ENCODE measurements at places on chromosomes 2 and 18. TPM values are rescaled to one million over a fixed set of nuclear protein-coding genes. Genes with fewer than 3 reads are reported as not detected.
A peak's percentile ranks its signal among the peaks of the same experiment; 100 is the strongest.

DNA sequence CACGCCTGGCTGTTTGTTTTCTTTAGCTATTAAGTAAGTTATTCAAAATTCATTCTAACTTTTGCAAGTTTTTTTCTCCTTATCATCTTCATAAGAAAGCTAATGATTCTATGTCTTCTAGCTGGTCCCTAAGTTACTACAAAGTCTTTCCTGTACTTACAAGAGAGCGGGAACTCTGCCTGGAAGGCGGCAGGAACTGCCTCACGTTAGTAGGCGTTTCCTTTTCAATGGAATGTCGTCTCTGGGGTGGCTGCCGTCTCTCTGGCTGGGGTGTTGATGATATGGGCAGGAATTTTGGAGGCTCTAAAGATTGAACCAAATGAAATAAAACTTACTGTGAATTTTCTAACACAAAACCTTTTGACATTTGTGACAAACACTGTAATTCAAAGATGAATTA lies 55.5 kb downstream of the PRELID3A start:
- no peak overlapping the region for H3K27ac ChIP-seq
- DNase-seq = no peak
- no peaks in the 10 kb centered on the region for H3K36me3 ChIP-seq
- no peaks in the 10 kb centered on the region for H3K4me1 ChIP-seq
- no peak overlapping the region for H3K4me3 ChIP-seq

The LYPD1 gene
- not detected for total RNA-seq

DNA sequence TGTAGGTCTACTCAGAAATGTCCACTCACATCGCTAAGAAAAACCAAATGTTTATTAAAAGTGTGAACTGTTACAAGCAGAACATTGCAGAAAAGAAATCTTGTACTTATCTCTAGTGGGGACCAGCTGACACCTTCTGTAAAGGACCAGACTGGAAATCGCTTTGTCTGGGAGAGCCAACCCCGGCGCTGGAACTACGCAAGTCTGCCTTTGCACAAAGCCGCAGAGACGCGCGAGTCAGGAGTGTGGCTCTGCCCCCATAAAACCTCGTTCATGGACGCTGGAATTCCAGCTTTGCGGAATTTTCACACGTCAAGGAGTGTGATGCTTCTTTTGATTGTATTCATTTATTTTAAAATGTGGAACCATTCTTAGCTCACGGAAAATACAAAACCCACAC lies 141.9 kb upstream of the SALL3 start:
- H3K36me3 ChIP-seq = no peaks in the 10 kb centered on the region
- no peak overlapping the region for H3K27ac ChIP-seq
- H3K4me1 ChIP-seq = no peaks in the 10 kb centered on the region
- DNase-seq = no peak
- H3K4me3 ChIP-seq = no peak overlapping the region

- H3K36me3 ChIP-seq = no peaks in the 10 kb centered on the region
- peaks cover 2% of the 10 kb centered on the region for H3K4me1 ChIP-seq
- no peaks in the 10 kb centered on the region for H3K27me3 ChIP-seq
- no peak for DNase-seq
These were observed 73.2 kb upstream of the LCLAT1 start for GRCh38 chr2:30373881-30374302.

GRCh38 chr2:135030826-135031225 lies 16.4 kb downstream of the MAP3K19 start:
- H3K27ac ChIP-seq = no peak overlapping the region
- peak; percentile 9 for DNase-seq
- H3K27me3 ChIP-seq = peaks cover 2% of the 10 kb centered on the region
- no peaks in the 10 kb centered on the region for H3K4me1 ChIP-seq

GRCh38 chr2:33134791-33135560 lies 188.2 kb downstream of the LTBP1 start:
- peaks cover 3% of the 10 kb centered on the region for H3K4me1 ChIP-seq
- peaks cover 13% of the 10 kb centered on the region for H3K27me3 ChIP-seq
- no peak for DNase-seq
- no peak overlapping the region for H3K4me3 ChIP-seq
- H3K27ac ChIP-seq = no peak overlapping the region

- no peak for DNase-seq
- no peaks in the 10 kb centered on the region for H3K27me3 ChIP-seq
- H3K36me3 ChIP-seq = peaks cover 4% of the 10 kb centered on the region
- H3K4me3 ChIP-seq = no peak overlapping the region
- no peak overlapping the region for H3K27ac ChIP-seq
- no peaks in the 10 kb centered on the region for H3K4me1 ChIP-seq
These were observed 113.3 kb downstream of the GALNT1 start for GRCh38 chr18:35694808-35695207.

- no peaks in the 10 kb centered on the region for H3K36me3 ChIP-seq
- no peak overlapping the region for H3K27ac ChIP-seq
- peaks cover 8% of the 10 kb centered on the region for H3K4me1 ChIP-seq
- DNase-seq = no peak
- H3K4me3 ChIP-seq = no peak overlapping the region
These were observed 234.4 kb downstream of the BCL11A start for GRCh38 chr2:60319031-60319547.

DNA sequence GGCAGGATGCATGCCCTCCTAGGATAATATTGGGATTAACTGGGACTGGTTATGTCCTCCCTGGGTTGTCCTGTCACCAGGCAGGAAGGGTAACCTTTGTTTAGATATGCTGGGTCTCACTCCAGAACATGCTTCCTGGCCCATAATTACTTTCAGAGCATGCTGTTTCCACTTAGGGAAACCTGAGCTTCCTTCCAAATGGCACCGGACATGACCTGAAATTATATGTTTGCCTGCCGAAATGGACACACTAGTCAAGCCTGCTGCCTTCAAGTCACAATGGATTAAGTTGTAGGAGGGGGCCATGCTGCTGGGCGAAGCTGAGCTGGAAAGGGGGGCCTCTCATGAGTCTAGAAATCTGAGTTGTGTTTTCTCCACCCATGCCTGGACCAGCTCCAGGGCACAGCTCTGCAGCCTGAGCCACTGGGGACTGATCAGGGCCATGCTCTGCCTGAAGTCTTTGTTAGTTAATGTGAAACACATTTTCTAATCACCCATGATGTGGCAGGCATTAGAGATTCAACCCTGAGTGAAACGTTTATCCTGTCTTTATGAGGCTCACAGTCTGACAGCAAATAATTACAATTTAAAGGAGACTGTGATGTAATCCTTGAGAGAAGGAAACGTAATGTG lies 273.3 kb downstream of the TNS1 start:
- no peak for DNase-seq
- H3K4me1 ChIP-seq = peaks cover 3% of the 10 kb centered on the region
- H3K4me3 ChIP-seq = no peak overlapping the region

DNA sequence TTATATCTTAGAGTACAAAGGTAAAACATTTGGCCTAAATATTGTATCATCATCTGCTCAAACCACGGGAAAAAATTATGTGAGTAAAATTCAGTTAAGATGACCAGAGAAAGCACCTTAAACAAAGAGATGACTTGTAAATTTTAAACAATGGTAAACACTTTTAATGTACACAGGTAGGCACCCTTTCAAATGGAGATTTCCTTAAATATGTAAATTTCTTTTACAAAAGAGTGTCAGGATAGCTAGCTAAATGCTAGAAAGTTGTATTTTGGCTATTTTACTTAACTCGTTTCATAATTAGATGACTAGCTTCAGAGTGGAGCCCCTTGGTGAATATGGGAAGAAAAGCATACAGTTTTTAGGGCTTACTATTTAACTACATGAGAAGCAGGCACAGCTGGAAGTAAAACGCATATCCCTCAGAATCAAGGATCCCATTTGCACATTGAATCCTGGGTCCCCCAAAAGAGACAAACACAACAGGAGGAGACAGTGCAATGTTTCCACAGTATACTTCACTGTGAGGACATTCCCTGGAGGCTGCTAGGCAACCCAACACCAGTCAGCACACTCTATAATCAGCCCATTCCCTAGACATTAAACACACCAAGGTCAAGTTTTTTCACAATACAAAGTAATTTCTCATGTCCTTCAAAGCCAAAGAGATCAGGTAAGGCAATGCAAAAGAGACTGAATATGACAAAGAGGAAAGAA lies 1154.4 kb downstream of the DPP10 start:
- no peak overlapping the region for H3K4me3 ChIP-seq
- no peak overlapping the region for H3K27ac ChIP-seq
- DNase-seq = no peak
- no peaks in the 10 kb centered on the region for H3K27me3 ChIP-seq

The MYO3B gene
- 0.04 TPM for total RNA-seq

The ELMOD3 gene
- total RNA-seq = 19.4 TPM

The TWIST2 gene
- not detected for total RNA-seq

DNA sequence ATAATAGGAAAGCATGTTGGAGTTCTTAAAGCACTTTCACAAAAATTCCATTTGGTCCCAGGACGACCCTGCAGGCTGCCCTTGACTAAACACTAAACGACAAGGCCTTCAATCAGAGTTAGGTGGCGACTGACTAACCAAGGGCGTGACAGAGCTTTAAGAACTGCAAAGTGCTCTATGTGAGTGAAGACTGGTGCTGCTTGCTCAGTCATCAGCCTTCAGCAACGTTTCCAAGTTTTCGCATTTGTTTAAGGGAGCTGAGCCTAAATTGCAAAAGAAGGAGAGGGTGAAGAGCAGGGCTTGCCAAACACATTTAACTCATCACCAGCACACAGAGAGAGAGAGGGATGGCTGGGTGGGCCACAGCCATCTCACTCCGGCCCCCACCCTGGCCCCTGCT lies 204.7 kb upstream of the PID1 start:
- H3K36me3 ChIP-seq = no peaks in the 10 kb centered on the region
- no peaks in the 10 kb centered on the region for H3K4me1 ChIP-seq
- H3K27ac ChIP-seq = no peak overlapping the region
- no peak overlapping the region for H3K4me3 ChIP-seq
- DNase-seq = no peak

DNA sequence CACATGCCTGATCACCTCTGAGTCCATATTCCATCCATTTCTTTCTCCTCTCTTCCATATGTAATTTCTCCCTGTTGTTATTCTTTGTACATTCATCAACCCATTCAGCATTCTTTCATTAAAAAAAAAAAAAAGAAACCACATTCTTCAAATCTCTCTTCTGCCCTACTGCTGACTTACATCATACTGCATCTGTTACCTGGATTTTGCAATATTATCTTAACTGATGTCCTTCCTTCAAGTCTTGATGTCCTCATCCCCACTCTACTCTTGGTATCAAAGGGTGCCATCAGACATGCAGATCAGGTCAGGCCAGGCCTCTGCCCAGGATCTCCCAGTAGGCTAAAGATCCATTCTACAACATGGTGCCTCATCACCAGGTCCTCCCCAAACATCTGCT lies 90.6 kb downstream of the SGPP2 start:
- H3K27me3 ChIP-seq = peaks cover 2% of the 10 kb centered on the region
- H3K36me3 ChIP-seq = no peaks in the 10 kb centered on the region
- no peak overlapping the region for H3K27ac ChIP-seq
- no peak for DNase-seq

GRCh38 chr18:76613053-76613754 lies 118.2 kb upstream of the ZNF516 start:
- H3K4me1 ChIP-seq = no peaks in the 10 kb centered on the region
- H3K27ac ChIP-seq = no peak overlapping the region
- H3K4me3 ChIP-seq = no peak overlapping the region
- H3K27me3 ChIP-seq = no peaks in the 10 kb centered on the region
- H3K36me3 ChIP-seq = no peaks in the 10 kb centered on the region
- no peak for DNase-seq

DNA sequence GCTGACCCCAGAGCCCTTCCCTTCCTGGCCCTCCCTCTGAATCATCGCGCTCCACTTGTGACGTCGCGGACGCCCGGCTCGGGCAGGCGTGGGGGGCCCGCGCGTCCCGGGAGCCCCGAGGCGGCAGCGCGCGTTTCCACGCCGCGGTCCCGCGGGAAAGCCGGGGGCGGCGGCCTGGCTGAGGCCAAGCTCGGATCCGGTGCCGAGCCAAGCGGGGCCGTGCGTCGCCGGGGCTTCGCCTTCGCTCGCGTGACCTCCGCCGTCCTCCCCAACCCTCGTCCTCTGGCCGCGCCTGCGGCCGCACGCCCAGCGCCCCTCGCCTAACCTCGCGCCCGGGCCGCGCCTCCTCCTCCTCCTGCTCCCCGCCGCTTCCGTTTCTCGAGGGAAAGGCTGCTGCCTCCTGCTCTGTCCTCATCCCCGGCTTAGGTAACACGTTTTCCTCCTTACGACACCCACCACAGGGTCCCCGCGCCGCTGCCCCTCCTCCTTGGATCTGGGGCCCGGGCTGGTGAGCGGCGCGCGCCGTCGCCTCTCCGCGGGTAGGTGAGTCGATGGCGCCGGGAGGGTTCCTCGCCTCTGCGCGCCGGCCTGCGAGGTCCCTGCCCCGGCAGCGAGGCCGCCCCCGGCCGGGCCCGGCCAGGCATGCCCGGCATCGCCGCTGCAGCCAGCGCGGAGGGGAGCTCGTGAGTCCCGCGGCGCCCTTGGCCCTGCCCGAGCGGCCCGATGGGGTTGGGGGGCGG lies at the start of gene INPP1:
TSS of gene INPP1 (plus strand) at position 54 of the 740 bp plus-strand sequence. CDS start 16,514 bp downstream, outside the sequence.
- peak within 1 kb of the TSS; percentile 73 for H3K27ac ChIP-seq
- peak within 1 kb of the TSS; percentile 80 for H3K4me3 ChIP-seq

The ITGA4 gene
- 160 TPM for total RNA-seq

- peaks cover 31% of the 10 kb centered on the region for H3K36me3 ChIP-seq
- H3K4me1 ChIP-seq = peaks cover 58% of the 10 kb centered on the region
- H3K27ac ChIP-seq = peak overlapping the region; percentile 67
- no peak overlapping the region for H3K4me3 ChIP-seq
These were observed 10.6 kb downstream of the UBE2F start for GRCh38 chr2:237977380-237977779.

The VIT gene
- total RNA-seq = not detected

- H3K36me3 ChIP-seq = no peaks in the 10 kb centered on the region
- no peak overlapping the region for H3K4me3 ChIP-seq
- H3K4me1 ChIP-seq = no peaks in the 10 kb centered on the region
- H3K27me3 ChIP-seq = no peaks in the 10 kb centered on the region
These were observed 21.1 kb upstream of the NOSTRIN start for GRCh38 chr2:168781191-168781817.

GRCh38 chr2:27734305-27734704 lies 37.2 kb upstream of the MRPL33 start:
- H3K27me3 ChIP-seq = no peaks in the 10 kb centered on the region
- DNase-seq = no peak
- peak overlapping the region; percentile 31 for H3K27ac ChIP-seq
- no peak overlapping the region for H3K4me3 ChIP-seq
- H3K36me3 ChIP-seq = no peaks in the 10 kb centered on the region

GRCh38 chr2:123935405-123935804 lies 89.7 kb upstream of the CNTNAP5 start:
- no peak overlapping the region for H3K27ac ChIP-seq
- H3K27me3 ChIP-seq = no peaks in the 10 kb centered on the region
- no peak overlapping the region for H3K4me3 ChIP-seq
- DNase-seq = no peak
- H3K36me3 ChIP-seq = no peaks in the 10 kb centered on the region

DNA sequence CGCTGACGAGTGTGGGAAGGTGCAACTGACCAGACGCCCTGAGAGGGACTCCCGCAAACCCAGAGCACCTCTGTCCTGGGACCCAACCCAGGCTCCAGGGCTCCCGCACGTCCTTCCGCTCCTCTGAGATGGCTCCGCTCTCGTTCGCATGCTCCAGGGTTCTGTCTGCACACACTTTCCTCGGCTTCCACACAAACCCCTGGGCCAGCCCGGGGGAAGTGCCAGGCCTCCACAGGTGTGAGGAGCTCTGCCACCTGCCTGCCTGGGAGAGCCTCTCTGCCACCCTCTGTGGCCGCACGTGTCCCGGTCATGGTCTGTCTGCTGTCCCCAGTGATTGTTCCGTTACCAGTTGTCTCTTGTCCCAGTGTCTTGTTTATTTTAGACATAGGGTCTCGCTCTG lies 222.9 kb downstream of the HDAC4 start:
- H3K4me3 ChIP-seq = no peak overlapping the region
- H3K4me1 ChIP-seq = peaks cover 1% of the 10 kb centered on the region
- H3K36me3 ChIP-seq = peaks cover 77% of the 10 kb centered on the region
- H3K27me3 ChIP-seq = no peaks in the 10 kb centered on the region
- no peak for DNase-seq

All from activated CD4-positive, alpha-beta T cell treated with anti-CD3 and anti-CD28 coated beads, Interleukin-2, amount 10 ng/mL, durations not matched to agents 7 days and 5 days (primary cell).